ENCODE measurements at places on chromosomes 2 and 18. TPM values are rescaled to one million over a fixed set of nuclear protein-coding genes. Genes with fewer than 3 reads are reported as not detected.

Gene THSD7B
- total RNA-seq, result not detected

Gene TMEFF2
- total RNA-seq, result not detected

Gene ASTL
- total RNA-seq, result 6.4 TPM

Gene IL37
- not detected for total RNA-seq

Gene TXNDC2
- not detected for total RNA-seq

Gene CD302
- total RNA-seq, result 0.20 TPM

Gene REG3G
- not detected for total RNA-seq

Gene PTPRN
- total RNA-seq, result not detected

Gene PDCD1
- total RNA-seq, result 2.2 TPM

Gene SERPINB4
- total RNA-seq, result not detected

Gene DSEL
- 0.06 TPM for total RNA-seq

Gene PAIP2B
- 1.5 TPM for total RNA-seq

Gene AOX1
- 0.20 TPM for total RNA-seq

Gene TRIM43
- total RNA-seq, result 0.23 TPM

Gene MYOM1
- total RNA-seq, result 1.6 TPM

Gene EPC2
- total RNA-seq, result 21.8 TPM

Gene IL36B
- total RNA-seq, result not detected

Gene TEX44
- not detected for total RNA-seq

Gene TPO
- not detected for total RNA-seq

Gene COBLL1
- not detected for total RNA-seq

Gene EML6
- total RNA-seq, result 1.5 TPM

Gene SALL3
- not detected for total RNA-seq

Gene SCN3A
- 0.07 TPM for total RNA-seq

Gene PCARE
- total RNA-seq, result not detected

Gene GPR35
- total RNA-seq, result 14.4 TPM

Gene CYP20A1
- total RNA-seq, result 14.3 TPM

Gene CD8B2
- total RNA-seq, result 3.7 TPM

Gene ANKRD30B
- not detected for total RNA-seq

Gene SIX2
- not detected for total RNA-seq

Gene IL36A
- 0.42 TPM for total RNA-seq

Gene CLEC4F
- not detected for total RNA-seq

Gene POMC
- 4.6 TPM for total RNA-seq

Gene COA5
- total RNA-seq, result 22.2 TPM

Gene CAPN14
- total RNA-seq, result 0.33 TPM

Gene SCYGR8
- total RNA-seq, result not detected

Gene TWIST2
- total RNA-seq, result not detected
